Vagina (tissue), 2 donors: ENCODE measurements at places on chromosomes 4 and X.

GRCh38 chr4:61336488-61336887 lies 136.4 kb downstream of the ADGRL3 start:
- no peak for DNase-seq

- no peak for DNase-seq
These were observed 164.2 kb upstream of the PITX2 start for GRCh38 chr4:110787109-110787508.

GRCh38 chr4:57220172-57220571 lies 110.0 kb upstream of the IGFBP7 start:
- DNase-seq, result no peak

DNA sequence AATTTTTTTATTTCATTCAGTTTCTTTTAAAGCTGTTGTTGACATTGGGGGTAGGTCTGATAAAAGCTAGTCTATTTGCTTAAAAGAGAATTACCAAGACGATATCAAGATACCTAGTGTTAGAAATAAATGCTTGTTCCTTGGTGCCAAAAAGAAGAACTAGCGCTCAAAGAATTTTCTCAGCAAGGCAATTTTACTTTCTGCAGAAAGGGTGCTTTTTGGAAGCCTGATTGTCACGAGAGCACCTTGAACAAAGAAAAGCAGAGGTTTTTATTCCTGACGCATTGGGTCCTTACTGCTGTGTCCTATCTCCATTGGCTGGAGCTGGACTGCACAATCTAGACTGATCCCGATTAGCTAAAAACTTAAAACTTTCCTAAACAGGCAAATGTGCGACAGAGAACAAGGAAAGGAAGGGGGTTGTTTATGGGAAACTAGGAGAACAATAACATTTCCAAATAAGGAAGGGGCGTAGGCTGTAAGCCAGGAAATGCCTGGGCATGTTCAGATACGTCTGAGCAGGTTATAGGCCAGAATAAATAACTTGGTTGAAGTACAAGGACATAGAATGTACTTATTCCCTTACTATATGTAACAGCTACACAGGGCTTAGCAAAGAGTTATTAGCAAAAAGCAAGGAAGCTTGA lies 50.3 kb upstream of the STPG2 start:
- DNase-seq, result no peak

GRCh38 chr4:122896270-122896669 lies 26.1 kb downstream of the NUDT6 start:
- DNase-seq, result no peak

DNA sequence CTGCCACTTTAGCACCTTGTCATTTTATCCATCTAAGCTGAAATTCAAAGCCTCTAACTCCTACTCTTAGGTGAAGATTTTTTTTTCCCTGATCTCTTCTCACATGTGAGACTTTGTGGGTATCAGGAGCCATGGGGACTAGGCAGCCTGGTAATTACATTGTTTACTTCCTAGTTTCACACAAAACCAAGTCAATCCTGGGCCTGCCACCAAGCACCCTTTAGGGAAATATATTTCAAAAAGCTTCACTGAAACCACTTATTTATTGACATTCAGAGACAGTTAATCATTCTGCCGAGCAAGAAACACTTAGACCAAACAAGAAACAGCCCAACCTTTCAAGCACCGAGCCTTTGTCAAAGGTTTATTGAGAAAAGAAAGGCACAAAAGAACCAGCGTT lies 200.0 kb downstream of the RELL1 start:
- DNase-seq, result no peak

DNA sequence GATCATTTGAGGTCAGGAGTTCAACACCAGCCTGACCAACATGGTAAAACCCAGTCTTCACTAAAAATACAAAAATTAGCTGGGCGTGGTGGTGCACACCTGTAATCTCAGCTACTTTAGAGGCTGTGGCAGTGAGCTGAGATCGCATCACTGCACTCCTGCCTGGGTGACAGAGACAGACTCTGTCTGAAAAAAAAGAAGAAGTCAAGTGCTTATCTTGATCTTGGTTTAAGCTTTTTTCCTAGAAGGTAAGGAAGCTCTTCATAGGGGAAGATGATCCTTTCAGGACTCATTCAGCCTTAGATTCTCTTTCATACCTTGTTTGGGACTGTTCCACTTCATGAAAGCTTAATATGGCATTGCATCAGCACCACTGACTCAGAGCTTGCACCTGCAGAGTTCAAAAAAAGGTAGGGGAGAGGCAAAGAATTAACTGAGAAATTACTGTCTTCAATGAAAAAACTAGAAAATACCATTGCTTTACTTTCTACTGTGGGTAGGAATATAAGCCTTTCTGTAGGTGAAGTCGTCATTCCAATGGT lies 70.8 kb upstream of the EPGN start:
- DNase-seq, result no peak

- DNase-seq, result no peak
These were observed 35.8 kb downstream of the GPM6A start for GRCh38 chr4:175776217-175776616.

DNA sequence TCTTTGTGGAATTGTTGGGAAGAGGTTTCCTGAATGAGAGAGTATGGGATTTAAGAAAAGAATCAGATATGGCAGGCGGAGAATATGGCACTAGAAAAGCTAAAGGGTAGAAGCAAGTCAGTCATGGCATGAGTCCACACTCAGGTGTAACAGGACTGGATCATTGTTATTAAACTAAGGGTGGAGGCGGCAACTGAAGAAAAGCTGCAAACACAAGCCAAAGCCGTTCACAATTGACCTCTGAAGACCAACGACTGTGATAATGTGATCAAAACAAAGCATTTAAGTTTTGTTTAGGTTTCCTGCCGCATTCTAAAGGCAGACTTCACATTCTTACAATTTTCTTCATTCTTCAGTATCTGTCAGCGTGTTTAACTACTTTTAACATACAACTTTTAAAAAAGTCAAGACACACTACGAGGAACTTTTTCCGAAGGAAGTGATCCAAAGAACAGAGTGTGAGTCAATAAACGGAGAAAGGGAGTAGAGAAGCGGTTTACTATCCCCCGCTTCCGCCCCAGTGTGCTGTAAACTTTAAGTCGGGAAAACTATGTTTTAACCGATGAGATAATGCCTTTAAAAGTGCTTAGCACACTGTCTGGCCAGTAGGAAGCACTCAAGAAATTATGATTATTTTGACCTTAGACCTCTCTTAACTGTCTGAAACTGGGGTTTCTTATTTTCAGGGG lies 909 bp upstream of the SLAIN2 start:
- no peak for DNase-seq

DNA sequence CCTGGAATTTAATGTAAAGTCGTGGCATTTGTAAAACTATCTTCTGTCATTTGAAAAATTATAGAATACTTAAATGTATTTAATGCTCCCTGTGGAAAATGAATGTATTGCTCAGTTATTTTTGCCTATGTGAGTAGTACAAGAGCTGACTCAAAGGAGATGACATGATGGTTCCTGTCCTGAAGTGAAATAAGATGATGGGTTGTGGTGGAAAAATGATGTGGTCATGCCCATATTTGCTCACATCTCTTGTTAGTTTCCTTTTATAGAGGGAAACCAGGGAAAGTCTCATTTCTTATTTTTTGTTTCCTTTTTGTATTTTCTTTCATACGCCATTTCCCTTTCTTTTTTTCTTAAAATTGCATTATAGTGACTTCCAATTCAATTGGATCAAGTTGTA lies 23.7 kb downstream of the PLS3 start:
- DNase-seq, result no peak
